ENCODE measurements at places on chromosomes 3 and 15. TPM values are rescaled to one million over a fixed set of nuclear protein-coding genes. Genes with fewer than 3 reads are reported as not detected.

DNA sequence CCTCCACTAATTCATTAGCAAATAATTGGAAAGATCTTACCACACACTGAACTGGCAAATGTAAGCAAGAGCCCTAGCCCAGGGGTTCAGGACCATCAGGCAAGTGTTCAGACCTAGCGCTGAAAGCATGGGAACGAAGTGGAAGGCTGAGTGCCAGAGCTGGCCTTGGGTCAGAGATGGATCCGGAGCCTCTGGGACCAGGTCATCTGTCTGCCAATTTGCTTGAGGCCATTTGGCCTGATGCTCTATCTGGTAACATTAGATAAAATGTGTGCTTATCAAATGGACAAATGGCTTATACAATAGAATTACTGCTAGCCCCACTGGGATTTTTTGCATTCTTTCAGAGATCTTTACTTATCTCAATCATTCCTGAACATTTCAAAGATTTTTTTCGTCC lies 1.4 kb upstream of the TMC3 start:
- no peaks in the 10 kb centered on the region for H3K36me3 ChIP-seq
- no peak overlapping the region for H3K27ac ChIP-seq
- no peaks in the 10 kb centered on the region for H3K27me3 ChIP-seq

- H3K27ac ChIP-seq = peak overlapping the region; percentile 77
Observed at GRCh38 chr3:9715136-9715535, 11.5 kb downstream of the CPNE9 start.

The ACOX2 gene
- 10.3 TPM for total RNA-seq

GRCh38 chr15:85331655-85332285 lies 48.6 kb upstream of the AKAP13 start:
- no peak for DNase-seq
- no peaks in the 10 kb centered on the region for H3K36me3 ChIP-seq
- peaks cover 8% of the 10 kb centered on the region for H3K4me1 ChIP-seq
- no peak overlapping the region for H3K4me3 ChIP-seq
- peak overlapping the region; percentile 97 for H3K27ac ChIP-seq

The RARRES1 gene
- total RNA-seq = 40.5 TPM

GRCh38 chr3:175179055-175179454 lies 319.9 kb downstream of the NAALADL2 start:
- no peak for DNase-seq
- H3K36me3 ChIP-seq = no peaks in the 10 kb centered on the region
- H3K27me3 ChIP-seq = no peaks in the 10 kb centered on the region
- H3K4me3 ChIP-seq = no peak overlapping the region

- H3K4me3 ChIP-seq = no peak overlapping the region
- no peaks in the 10 kb centered on the region for H3K4me1 ChIP-seq
- no peak for DNase-seq
- H3K27ac ChIP-seq = no peak overlapping the region
- no peaks in the 10 kb centered on the region for H3K36me3 ChIP-seq
Observed at GRCh38 chr3:62585861-62586260, 212.5 kb upstream of the FEZF2 start.

- H3K27me3 ChIP-seq = no peaks in the 10 kb centered on the region
- DNase-seq = no peak
- no peaks in the 10 kb centered on the region for H3K36me3 ChIP-seq
- H3K4me1 ChIP-seq = no peaks in the 10 kb centered on the region
- H3K4me3 ChIP-seq = peak overlapping the region; percentile 69
Observed at GRCh38 chr3:42802876-42803413, 1.3 kb downstream of the HIGD1A start.

The CTDSPL gene
- total RNA-seq = 6.4 TPM

DNA sequence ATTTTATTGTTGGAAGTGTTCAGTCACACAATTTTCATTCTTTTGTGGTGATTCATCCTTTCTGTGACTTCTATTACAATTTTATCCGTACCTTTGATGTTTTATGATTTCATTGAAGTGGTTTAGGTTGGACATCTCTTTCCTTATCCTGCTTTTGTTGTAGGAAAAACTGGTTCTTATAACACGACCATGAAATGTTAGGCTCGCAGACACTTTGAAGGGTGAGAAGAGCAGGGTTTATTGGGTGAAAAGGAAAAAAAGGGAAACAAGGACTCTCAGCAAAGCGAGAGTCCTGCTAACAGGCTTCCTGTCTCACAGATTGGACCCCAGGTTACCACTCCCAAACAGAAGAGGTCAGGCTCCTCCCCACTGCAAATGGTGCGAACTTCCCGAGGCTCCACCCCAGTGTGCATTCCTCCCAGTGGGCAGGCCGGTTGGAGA lies 257.4 kb downstream of the STXBP5L start:
- H3K36me3 ChIP-seq = no peaks in the 10 kb centered on the region
- no peak for DNase-seq
- no peaks in the 10 kb centered on the region for H3K27me3 ChIP-seq

- DNase-seq = no peak
- no peak overlapping the region for H3K4me3 ChIP-seq
- H3K27ac ChIP-seq = no peak overlapping the region
- H3K4me1 ChIP-seq = no peaks in the 10 kb centered on the region
Observed at GRCh38 chr3:29181872-29182271, 99.0 kb upstream of the RBMS3 start.

DNA sequence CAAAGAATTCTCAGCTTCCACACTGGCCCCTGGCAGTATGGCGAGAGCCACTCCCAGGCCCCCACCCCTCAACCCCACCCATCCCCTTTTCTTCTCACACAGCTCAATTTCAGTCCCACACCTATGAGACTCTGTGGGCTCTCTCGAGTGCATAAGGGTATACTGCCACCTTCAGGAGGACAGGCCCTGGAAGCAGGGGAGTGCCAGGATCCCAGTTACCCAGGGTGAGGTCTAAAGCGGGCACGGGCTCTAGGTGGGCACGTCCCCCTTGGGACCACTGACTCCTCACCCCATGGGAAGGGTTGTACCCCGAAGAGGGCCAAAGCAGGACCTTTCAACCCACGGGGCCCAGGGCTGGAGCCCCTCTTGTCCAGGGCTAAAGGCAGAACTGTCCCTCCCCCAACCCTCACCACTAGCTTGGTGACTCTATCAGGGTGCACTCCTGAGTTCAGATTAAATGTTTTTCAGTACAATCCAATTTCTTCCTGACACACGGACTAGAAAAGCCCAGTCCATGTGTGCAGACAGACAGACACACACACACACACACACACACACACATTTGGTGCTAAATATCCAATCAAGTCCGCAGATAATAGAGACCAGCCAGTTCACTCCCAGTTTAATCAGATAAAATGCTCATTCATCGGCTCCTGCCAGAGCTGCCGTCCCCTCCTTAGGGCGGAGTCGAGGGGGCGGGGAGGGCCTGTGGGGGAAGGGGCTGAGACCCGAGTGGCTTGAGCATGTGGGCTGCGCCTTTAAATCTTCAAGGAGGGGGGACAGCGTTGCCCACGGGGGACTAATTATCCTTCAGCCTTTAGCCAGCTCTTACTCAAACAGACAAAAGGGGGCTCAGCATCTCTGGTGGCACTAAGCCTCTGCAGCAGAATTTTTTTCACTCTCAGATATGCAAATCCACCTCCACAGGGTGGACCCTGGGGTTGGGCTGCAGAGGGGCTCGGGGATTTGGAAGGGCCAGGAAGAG lies 59.3 kb downstream of the CYP11A1 start:
- peak; percentile 56 for DNase-seq
- H3K4me1 ChIP-seq = no peaks in the 10 kb centered on the region
- H3K27me3 ChIP-seq = no peaks in the 10 kb centered on the region
- no peak overlapping the region for H3K27ac ChIP-seq
- no peaks in the 10 kb centered on the region for H3K36me3 ChIP-seq
- no peak overlapping the region for H3K4me3 ChIP-seq

The LRRC31 gene
- not detected for total RNA-seq

The DAZL gene
- not detected for total RNA-seq

GRCh38 chr3:24596626-24597025 lies 102.0 kb upstream of the THRB start:
- H3K27me3 ChIP-seq = no peaks in the 10 kb centered on the region
- no peak overlapping the region for H3K4me3 ChIP-seq
- no peaks in the 10 kb centered on the region for H3K36me3 ChIP-seq
- DNase-seq = no peak

The ATP13A5 gene
- total RNA-seq = not detected

GRCh38 chr3:111156517-111156916 lies 84.9 kb downstream of the NECTIN3 start:
- H3K27me3 ChIP-seq = no peaks in the 10 kb centered on the region
- H3K4me3 ChIP-seq = no peak overlapping the region
- H3K27ac ChIP-seq = no peak overlapping the region
- H3K4me1 ChIP-seq = no peaks in the 10 kb centered on the region
- no peak for DNase-seq

DNA sequence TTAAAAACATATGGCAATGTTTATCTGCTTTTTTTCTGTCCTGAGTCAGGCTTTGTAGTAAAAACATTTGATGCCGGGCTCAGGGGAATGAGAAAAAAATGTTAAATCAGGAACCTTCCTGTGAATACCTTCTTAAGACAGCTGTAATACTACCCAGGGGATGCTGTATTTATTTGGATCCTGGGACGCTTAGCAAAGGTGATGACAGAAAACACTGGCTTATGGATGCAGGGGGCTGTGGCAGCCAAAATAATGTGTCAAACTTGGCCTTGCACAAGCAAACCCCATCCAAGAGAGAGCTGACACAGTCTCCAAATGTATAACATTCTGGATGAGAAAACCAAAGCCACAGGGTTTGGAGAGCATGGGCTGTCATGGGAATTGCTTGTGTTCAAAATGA lies 438.2 kb upstream of the PROK2 start:
- H3K36me3 ChIP-seq = no peaks in the 10 kb centered on the region
- no peak for DNase-seq
- no peaks in the 10 kb centered on the region for H3K4me1 ChIP-seq
- H3K27me3 ChIP-seq = no peaks in the 10 kb centered on the region
- no peak overlapping the region for H3K4me3 ChIP-seq
- H3K27ac ChIP-seq = no peak overlapping the region

DNA sequence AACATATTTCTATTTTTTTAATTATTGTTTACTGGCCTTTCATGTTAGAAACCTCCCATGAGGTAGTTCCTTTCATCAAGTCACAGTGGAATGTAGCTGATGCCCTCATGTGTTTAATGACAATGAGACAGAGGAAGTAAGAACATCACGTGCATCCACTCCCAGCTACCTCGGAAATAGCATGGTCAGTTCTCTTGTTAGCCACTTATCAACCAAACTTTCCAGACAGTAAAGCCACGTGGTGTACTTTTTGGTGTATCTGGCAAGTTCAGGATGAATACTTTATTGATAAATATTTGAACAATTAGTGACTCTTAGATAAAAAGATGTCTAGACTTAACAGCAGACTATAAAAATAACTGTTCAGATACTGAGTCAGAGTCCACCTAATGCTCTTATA lies 781.7 kb downstream of the MECOM start:
- H3K4me3 ChIP-seq = no peak overlapping the region
- H3K27ac ChIP-seq = no peak overlapping the region
- H3K36me3 ChIP-seq = no peaks in the 10 kb centered on the region
- no peaks in the 10 kb centered on the region for H3K27me3 ChIP-seq
- H3K4me1 ChIP-seq = peaks cover 4% of the 10 kb centered on the region

The SH2D7 gene
- total RNA-seq = not detected

The SEMA6D gene
- 27.2 TPM for total RNA-seq

The NOX5 gene
- not detected for total RNA-seq

DNA sequence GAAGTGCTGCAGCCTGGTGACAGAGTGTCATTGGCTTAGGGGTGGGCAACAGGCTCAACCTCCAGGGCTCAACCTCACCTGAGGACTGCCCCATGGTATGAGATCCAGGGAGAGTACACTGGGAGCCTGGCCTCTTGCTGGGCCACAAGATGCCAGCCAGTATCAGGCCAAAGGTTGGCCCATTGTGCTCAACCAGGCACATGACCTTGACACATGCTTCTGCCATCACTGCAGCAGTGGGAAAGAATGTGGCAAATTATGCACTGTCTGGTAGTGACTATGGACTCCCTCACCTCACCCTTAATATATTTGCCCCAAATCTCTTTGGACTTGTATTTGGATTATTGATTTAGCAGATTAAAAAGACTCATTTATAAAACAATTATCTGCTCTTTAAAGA lies 233.9 kb upstream of the GOLGA6L4 start:
- DNase-seq = no peak
- H3K27me3 ChIP-seq = no peaks in the 10 kb centered on the region
- no peaks in the 10 kb centered on the region for H3K36me3 ChIP-seq
- H3K4me1 ChIP-seq = no peaks in the 10 kb centered on the region

GRCh38 chr15:34603095-34603494 lies 19.6 kb upstream of the GOLGA8B start:
- no peaks in the 10 kb centered on the region for H3K27me3 ChIP-seq
- DNase-seq = no peak
- no peaks in the 10 kb centered on the region for H3K4me1 ChIP-seq
- H3K36me3 ChIP-seq = no peaks in the 10 kb centered on the region
- H3K27ac ChIP-seq = no peak overlapping the region

The ATP8B4 gene
- 45.2 TPM for total RNA-seq

The GBE1 gene
- 30.5 TPM for total RNA-seq

- no peaks in the 10 kb centered on the region for H3K36me3 ChIP-seq
- no peaks in the 10 kb centered on the region for H3K27me3 ChIP-seq
- H3K4me1 ChIP-seq = no peaks in the 10 kb centered on the region
- no peak overlapping the region for H3K4me3 ChIP-seq
- no peak for DNase-seq
- no peak overlapping the region for H3K27ac ChIP-seq
Observed at GRCh38 chr3:156563900-156564682, 9.2 kb upstream of the SSR3 start.

The C2CD4B gene
- not detected for total RNA-seq

The ARMC8 gene
- total RNA-seq = 38.7 TPM

- no peaks in the 10 kb centered on the region for H3K4me1 ChIP-seq
- no peaks in the 10 kb centered on the region for H3K27me3 ChIP-seq
- no peaks in the 10 kb centered on the region for H3K36me3 ChIP-seq
- H3K4me3 ChIP-seq = no peak overlapping the region
- no peak overlapping the region for H3K27ac ChIP-seq
Observed at GRCh38 chr3:123971406-123971805, 10.4 kb upstream of the CCDC14 start.

DNA sequence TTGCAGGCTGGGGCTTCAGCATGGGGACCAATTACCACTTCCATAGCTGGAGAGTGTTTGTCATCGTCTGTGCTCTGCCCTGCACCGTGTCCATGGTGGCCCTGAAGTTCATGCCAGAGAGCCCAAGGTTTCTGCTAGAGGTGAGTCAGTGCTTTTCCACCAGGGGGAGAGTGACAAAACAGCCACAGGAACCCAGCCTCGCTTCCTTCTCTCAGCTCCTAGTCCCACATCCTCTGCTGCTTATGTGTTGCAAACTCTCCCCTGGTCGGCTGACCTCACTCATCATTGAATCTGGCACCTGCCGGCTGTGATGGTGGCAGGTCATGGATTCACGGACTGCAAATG lies 158.3 kb downstream of the SV2B start:
- H3K27ac ChIP-seq = no peak overlapping the region
- no peak overlapping the region for H3K4me3 ChIP-seq
- DNase-seq = no peak
- no peaks in the 10 kb centered on the region for H3K36me3 ChIP-seq
- no peaks in the 10 kb centered on the region for H3K27me3 ChIP-seq

DNA sequence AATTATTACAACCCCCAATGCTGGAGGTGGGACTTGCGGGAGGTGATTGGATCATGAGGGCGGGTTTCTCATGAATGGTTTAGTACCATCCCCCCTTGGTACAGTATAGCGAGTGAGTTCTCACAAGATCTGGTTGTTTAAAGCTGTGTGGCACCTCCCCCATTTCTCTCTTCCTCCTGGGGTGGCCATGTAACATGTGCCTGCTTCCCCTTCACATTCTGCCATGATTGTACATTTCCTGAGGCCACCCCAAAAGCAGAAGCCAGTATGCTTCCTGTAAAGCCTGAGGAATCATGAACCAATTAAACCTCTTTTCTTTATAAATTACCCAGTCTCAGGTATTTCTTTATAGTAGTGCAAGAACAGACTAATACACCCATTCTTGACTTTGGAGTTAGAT lies 20.3 kb upstream of the PROK2 start:
- no peak for DNase-seq
- H3K36me3 ChIP-seq = no peaks in the 10 kb centered on the region
- no peak overlapping the region for H3K4me3 ChIP-seq
- H3K27ac ChIP-seq = no peak overlapping the region

The DISP2 gene
- total RNA-seq = not detected

Data from uterus (tissue), 4 donors.